Stimulated activated CD4-positive, alpha-beta T cell treated with anti-CD3 and anti-CD28 coated beads, Interleukin-4, amount 100 ng/mL, for 1 hour (primary cell): ENCODE measurements at places on chromosomes 13 and 19.
A peak's percentile ranks its signal among the peaks of the same experiment; 100 is the strongest.

DNA sequence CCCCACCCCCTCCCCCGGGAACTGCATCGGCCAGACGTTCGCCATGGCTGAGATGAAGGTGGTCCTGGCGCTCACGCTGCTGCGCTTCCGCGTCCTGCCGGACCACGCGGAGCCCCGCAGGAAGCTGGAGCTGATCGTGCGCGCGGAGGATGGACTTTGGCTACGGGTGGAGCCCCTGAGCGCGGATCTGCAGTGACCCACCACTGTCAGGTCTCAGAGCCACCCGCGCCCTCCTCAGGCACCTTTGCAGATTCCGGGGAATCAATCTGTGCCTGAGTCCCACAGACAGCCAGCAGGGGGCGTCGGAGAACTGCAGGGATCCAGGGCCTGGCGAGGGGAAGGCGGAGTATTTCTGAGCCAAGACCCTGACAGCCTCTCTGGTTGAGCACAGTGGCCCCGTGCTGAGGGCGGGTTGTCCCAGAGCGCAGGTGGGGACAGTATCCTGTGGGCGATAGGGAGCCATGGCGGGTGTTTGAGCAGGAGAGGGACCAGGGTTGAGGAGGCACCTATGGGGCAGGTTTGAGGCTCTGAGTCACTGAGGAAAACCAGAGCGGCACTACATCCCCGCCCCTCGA is 30.4 kb upstream of the CYP4F8 start:
- DNase-seq, result peak; percentile 88

DNA sequence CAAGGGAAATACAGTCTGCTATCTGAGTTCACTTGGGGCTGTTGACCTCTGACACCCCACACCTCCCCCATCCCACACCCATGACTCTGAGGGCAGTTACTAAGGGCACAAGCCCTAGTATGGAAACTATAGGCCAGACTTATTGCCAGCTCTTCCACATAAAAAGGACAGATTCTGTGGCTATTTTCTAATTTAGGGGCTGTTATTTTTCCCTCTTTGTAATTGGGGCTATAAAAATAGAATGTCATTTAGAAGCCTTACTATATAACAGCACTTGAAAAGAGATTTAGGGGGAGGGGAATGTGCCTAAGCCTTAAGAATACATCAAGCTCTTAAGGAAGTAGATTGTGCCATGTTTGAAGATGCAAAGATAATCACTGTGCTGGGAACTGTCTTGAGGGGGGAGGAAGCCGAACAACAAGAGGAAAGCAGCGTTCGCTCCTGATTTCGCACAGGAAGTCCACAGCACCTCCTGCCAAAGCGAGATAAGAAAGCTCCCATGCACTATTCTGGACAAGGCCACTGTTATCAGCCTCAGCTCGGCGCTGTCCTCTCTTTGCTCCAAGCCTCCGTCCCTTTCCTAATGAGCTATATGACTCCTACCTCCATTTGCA is 86.6 kb downstream of the FLT1 start:
- DNase-seq, result no peak

GRCh38 chr19:16698914-16699313 is 20.7 kb upstream of the NWD1 start:
- DNase-seq, result no peak

DNA sequence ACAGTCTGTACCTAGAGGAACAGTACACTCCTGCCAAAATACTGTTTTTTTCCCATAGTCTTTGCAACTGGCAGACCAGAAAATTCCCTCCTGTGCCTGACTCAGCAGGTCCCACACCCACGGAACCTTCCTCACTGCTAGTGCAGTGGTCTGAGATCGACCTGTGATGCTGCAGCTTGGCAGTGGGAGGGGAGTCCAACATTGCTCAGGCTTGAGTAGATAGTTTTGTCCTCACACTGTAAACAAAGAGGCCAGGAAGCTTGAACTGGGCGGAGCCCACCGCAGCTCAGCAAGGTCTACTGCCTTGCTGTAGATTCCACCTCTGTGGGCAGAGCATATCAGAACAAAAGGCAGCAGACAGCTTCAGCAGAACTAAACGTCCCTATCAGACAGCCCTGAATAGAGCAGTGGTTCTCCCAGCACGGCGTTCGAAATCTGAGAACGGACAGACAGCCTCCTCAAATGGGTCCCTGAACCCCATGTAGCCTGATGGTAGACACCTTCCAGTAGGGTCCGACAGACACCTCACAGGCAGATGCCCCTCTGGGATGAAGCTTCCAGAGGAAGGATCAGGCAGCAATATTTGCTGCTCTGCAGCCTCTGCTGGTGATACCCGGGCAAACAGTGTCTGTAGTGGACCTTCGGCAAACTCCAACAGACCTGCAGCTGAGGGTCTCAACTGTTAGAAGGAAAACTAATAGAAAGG is 92.7 kb downstream of the SUCLA2 start:
- no peak for DNase-seq

DNA sequence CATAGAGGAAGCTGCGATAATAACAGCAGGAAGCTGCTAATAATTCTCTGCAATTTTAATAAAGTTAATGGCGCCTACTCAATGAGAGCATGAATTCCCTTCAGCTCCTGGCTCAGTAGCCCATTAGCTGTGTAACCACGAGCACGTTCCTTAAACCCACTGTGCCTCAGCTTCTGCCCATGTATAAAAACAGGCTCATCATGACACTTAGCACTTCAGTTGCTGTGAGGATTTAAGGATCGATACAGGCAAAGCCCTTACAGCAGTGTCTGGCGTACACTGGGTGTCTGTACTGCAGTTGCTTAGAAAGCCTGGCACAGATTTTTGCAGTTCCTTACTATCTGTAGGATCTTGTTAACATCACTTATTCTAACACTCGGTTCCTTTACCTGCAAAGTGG is 673.4 kb upstream of the ARGLU1 start:
- no peak for DNase-seq
